ENCODE measurements at places on chromosomes 2 and 18.

DNA sequence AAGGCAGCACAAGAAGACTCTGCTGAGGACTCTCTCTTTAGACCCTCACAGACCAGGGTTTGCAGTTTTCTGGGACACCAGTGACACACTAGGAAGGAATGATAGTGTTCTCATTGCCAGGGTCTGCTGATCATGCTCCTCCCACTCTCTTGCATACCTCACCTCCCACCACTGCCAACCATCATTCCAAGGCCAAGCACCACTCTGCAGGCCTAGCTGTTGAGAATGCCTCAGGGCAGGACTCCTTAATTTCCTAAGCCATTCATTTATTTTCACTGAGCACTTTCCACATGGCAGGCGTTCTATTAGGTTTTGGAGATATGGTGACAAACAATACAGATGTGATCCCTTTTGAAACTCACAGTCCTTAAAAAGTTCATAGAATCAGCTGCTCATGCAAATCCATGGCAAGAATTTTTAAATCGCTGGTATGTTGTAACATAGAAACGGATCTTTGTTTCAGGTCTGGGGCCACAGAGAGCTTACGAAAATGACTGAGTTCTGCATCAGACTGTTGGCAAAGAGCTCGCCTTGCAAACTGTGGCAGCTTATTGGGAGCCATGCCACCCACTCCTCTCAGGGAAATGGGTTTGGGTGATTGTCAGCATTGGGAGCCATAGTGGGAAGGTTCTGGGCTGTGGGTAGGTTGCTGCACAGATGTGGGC, 78.5 kb downstream of the XDH start:
- no peak for DNase-seq

DNA sequence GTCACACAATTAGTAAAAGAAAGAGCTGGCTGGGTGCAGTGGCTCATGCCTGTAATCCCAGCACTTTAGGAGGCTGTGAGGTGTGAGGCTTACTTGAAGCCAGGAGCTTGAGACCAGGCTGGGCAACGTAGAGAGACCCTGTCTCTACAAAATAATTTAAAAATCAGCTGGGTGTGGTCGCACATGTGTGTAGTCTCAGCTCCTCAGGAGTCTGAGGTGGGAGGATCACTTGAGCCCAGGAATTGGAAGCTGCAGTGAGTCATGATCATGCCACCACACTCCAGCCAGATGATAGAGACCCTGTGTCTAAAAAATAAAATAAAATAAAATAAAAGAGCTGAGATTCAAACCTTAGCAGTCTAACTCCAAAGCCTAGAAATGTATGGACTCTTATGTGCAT, 39.0 kb upstream of the NEDD4L start:
- no peak for DNase-seq

DNA sequence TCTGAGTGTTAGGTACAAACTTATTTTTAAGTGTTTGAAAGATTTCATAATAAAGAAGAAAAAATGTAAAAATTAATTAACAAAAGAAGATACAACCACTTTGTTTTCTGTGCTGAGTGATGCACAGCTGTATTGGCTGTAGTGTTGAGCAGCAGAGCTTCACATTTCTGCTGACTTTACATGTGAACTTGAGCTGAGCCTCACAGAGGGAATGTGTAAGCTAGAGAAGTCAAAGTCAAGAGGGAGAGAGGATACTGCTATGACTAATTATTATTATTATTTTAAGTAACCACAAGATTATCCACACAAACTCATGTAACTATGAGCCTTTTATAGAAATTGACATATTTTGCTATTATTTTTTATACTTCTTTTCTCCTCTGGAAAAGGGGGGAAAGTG, 159.1 kb upstream of the ZSWIM2 start:
- DNase-seq: no peak

DNA sequence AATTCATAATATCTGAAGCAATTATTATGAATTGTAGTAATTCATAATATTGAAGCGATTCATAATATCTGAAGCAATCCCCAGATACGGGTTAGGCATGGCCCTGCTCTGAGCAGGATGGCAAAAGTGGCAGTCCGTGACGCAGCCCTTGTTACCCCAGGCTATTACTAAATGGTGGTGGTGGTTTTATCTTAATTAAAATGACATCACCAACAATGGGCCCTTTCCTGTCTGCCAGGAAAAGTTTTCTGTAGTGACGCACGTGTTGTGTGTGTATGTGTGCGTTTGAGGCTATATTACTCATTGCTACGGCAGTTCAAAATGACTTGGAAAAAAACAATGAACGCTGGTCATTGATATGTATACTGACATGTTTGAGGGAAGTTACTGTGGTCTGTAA, 10.6 kb upstream of the MOCOS start:
- no peak for DNase-seq

DNA sequence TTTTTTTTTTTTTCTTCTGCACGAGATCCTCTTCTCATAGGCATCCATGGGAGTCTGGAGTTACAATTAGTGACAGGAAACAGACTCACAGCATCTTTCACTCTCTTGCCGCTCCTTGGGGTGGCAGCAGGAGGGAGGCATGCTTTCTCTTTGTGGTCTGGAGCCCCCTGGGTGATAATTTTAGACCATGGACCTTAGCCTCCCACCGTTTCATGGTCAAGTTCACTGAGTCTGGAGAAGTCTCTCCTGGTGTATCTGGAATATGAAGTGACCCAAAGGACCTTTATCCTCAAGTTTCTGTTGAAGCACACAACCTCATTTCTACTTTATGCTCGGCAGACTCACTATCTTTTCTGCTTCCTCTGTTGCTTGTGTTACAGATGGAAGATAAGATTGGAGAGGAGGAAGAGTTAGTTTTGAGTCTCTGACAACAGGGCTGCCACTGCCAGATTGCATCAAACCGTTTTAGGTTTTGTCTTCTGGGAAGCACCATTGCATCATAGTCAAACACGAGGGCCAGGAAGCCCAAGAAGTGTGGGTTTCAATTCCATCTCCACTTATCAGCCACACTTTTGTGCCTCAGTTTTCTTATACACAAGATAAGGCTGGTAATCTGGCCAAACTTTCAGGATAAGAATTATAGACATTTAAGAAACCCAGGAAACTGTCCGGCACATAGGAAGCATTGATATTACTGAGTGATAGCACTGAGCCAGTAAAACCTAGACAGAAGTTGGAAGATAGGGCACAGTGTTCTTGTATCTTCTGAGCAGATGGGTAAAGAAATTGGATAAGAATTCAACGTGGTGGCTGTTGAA, 62.3 kb downstream of the ADCYAP1 start:
- no peak for DNase-seq

DNA sequence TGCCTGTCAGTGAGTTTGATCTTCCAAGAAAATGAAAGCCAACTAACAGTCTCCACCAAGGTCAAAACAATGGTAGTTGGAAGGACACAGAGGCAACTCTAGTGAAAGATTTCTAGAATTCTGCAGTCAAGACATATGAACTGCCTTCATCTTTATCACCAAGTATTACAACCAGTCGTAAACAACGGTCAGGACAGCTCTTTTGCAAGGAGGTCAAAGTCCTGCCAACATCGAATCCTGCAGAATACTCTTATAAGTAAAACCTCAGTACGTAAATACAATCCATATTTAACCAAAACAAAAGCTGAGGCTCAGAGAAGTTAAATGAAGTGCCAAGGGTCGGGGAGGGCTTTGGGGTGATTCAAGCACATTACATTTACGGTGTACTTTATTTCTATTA, 3.1 kb downstream of the FEZ2 start:
- DNase-seq: no peak
